ENCODE measurements at places on chromosomes 5 and 9.

DNA sequence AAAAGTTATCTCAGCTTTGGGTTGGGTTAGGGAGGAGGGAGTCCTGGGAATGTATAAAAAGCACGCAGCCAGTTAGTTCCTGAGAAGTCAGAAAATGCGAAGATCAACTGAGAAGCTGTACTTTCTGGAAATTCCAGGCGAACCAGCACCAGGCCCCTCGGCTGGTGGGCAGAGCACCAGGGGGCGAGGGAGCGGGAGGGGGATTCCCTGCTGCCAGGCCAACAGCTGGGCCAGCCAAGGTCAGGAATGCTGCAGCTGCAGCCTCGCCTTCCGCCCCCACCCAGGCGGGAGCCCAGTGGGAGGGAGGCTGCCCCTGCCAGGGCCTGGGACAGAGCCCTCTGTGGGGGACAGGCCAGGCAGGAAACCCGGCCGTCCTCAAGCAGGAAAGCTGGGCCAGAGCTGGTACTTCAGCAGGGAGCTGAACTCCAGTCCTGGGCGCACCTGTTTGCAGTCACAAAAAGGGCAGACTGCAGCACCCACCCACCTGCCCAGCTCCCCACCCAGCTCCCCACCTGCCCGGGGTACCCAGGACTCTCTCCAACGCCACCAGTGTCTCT is 35.5 kb downstream of the VAV2 start:
- no peak for DNase-seq

DNA sequence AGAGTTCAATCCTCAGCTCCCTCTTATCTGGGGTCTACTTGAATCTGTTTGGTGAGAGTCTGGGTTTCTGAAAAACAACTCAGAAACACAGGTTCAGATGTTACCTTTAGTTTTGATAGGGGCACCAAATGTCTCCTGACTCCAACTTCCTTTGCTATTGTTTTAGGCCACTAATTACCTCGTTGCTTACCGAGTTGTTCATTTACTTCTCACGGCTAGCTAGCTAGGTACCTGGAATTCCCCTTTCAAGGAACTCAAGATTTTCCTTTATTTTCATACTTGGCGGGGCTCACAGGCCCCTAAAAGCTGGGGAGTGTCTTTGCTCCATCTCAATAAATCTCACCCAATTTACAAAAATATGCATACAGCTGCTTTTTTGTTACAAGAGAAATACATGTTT is 111.4 kb downstream of the SLC28A3 start:
- DNase-seq, result no peak

- no peak for DNase-seq
Observed at GRCh38 chr5:158011422-158011821, 152.5 kb upstream of the CLINT1 start.

- DNase-seq, result no peak
Observed at GRCh38 chr5:40578501-40579451, 100.9 kb upstream of the PTGER4 start.

GRCh38 chr9:94967482-94967881 is 241.0 kb downstream of the AOPEP start:
- no peak for DNase-seq

DNA sequence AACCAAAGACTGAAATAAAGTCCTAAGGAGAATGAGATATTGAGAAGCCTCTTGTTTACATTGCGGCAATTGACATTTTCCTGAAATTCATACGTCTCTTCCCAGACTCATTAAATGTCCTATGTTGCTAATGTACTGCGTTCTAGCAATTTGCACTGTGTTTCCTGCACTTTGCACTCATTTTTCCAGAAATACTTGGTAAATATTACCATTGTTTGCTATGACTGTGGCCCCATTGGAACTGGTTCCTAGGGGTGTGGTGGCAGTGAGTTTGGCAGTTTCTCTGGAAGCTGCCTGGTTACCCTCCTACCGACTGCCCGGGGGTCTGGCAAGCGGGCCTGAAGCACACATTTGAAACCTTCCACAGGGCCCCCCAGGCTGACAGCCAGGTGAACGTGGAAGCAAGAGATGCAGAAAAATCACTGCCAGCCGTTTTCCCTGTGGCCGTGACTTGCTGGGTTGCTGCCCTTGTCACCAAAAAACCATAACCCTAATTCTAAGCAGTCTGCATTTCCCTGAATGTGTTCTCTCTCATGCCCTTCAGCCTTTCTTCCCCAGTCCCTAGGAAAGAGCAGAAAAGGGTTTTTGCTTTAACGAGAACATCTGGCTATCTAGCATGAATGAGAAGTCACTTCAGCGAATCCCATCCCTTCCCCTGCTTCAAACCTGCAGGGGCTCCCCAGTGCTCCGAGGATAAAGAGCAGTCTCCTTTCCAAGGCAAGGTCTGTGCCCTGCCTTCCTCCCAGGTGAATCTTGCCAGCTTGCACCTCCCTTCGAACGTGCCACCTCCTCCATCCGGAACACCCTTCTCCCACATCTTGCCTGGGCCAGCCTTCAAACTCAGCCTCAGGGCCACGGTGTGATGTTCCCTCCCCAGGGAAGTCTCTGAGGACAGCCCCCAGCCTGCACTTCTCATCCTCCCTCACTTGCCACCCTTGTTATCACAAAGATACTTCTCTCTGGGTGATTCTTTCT is 84.2 kb downstream of the AK8 start:
- no peak for DNase-seq

GRCh38 chr9:14547245-14548060 is 145.8 kb downstream of the ZDHHC21 start:
- DNase-seq, result no peak

- DNase-seq, result no peak
Observed at GRCh38 chr9:120344230-120344629, 235.7 kb downstream of the CDK5RAP2 start.

DNA sequence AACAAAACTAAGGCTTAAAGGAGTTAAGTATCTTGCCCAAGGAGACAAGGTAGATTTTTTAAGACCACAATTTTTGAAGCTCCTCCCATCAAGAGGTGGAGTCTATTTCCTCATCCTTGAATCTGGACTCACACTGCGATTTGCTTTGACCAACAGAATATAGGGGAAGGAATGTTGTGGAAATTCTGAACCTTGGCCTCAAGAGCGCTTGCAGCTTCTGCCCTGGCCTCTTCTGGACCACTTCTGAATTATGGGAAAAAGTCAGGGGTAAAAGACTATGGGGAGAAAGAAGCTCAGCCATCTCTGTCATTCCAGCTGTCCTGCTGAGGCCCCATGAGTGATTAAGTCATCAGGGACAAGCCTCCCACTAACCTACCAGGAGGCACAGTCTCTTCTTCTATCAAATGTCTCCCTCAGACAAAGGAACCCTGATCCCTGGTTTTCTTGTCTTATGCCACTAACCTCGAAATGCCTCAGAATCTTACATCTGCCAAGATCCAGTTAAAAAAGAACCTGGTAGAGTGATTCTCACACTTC is 25.9 kb downstream of the MAPKAP1 start:
- DNase-seq, result no peak

DNA sequence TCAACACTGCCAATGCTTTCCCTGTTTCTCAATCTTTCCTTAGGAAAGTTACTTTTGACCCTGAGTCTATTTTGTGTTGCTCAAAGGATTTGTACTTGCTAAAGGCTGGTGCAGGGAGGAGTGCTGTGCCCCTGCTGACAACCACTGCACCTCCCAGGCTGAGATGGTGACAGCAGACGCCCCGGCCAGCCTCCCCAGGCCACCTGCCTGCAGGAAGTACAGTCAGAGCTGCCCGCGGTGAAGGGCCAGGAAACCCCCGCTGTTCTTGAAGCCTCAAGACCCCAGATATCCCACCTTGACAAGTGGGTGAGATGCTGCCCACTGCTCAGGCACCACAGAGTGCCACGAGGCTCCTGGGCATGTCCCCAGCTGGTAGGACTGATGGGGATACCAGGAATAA is 44.2 kb upstream of the CKMT2 start:
- no peak for DNase-seq

DNA sequence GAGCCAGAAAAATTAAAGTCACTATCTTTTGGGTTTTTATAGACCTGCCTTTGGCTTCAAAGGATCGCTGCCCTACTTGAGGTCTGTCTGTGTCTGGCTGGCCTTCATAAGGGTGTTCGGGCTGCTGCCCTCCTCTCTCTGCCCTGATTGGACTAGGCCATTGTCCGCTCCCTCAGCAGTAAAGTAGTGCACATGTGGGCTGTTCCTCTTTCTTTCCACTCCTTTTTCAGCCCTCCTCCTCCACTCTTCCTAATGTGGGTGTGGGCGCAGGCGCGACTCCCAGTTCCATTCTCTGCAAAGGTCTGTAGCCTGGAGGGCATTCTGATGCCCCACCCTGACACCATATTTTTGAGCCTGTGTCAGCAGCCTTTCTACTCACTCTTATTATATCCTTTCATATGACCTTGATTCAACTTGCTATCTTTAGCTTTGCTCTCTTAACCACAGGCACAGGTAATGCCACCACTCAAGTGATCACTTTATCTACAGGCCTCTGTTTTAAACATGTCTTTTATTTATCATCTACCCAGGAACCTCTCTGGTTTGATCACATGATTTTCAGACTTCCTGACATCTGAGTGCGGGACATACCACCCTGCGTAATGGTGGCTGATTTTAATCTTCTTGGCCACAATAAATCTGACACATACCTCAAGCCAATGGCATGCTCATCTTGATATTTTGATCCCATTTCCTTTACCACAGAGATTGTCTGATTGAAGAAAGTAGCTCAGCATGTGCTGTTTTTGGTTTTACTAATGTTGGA is 144.5 kb downstream of the AOPEP start:
- DNase-seq, result peak; percentile 38

DNA sequence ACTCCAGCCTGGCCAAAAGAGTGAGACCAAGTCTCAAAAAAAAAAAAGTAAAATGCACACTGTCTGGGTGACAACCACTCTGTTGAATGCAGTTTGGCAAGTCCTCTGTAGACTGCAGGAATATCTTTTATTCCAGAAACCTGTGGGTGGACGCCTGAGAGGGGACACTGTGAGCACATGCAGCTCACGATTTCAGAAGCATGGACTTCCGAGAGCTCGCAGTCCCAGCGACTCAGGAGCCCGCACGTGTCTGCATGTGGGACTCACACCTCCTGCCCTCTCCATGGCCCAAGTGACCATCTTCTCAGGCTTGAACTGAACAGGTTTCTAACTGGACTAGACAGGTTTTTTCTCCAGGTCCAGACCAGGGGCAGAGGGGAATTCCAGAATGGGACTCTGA is 388.6 kb upstream of the IRX2 start:
- no peak for DNase-seq

DNA sequence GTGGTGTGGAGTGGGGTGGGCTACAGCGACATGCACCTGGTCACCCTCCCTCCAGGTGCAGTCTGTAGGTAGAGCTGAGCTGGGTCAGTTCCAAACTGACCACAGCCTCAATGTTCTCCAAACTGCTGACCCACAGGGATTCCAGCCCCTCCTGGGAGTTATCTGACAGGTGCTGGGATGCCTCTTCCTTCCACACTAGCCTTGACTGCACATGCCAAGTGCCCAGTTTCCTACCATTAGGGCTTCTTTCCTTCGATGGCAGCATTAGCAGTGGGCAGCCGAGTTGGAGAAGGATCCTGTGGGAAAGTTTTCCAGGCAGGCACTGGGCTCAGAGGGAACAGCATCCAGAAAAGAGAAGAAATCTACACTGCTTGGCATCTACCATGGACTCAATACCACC is 64.0 kb upstream of the GABRP start:
- DNase-seq, result no peak

DNA sequence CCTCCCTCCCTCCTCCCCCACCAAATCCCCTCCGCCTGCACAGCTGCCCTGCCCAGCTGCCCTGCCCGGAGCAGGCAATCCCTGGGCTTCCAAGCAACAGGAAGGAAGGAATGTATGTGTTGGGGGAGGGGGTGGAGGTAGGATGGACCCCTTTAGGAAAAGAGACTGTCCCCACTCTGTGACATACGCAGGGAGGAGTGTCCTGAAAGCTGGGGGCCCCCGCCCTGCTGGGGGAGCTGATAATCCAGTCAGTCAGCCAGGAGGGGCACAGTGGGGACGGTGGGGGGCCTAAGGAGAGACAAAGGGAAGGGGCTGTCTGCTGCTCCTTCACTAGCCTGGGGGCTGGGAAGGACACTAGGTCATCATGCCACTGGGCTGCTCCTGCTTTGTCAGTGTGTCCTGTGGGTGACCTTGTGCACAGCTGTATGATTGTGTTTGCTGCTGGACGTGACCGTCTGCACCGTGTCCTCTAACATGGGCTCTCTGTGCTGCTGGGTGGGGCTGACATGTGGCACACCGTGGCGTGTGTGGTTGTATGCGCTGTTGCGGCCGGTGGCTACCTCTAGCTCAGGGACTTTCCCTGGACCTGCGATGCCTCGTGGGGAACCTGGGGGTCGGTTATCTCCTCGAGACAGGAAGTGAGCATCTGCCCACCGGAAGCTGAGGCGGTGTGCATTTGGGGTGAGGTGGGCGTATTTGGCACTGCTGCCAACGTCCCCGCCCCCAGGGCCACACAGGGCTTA is 3.0 kb downstream of the N4BP3 start:
- peak; percentile 58 for DNase-seq

Measured in effector CD4-positive, alpha-beta T cell (primary cell).